ENCODE measurements at places on chromosomes 7 and 10.

DNA sequence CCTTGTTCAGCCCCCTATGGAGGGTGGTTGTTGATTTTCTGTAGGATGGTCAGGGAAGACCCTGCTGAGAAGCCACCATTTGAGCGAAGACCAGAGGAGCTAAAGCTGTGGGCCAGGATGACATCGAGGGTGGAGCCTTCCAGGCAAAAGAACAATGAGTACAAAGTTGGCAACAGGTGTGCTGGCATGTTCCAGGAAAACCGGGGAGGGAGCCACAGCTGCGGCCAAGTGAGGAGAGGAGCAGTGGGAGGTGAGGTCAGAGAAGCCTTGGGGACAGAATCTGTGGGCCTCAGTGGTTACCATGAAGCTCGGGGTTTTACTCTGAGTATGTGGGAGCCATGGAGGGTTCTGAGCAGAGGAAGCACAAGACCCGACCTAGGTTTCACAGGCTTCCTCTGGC lies 75.6 kb upstream of the ZNF479 start:
- DNase-seq: no peak

DNA sequence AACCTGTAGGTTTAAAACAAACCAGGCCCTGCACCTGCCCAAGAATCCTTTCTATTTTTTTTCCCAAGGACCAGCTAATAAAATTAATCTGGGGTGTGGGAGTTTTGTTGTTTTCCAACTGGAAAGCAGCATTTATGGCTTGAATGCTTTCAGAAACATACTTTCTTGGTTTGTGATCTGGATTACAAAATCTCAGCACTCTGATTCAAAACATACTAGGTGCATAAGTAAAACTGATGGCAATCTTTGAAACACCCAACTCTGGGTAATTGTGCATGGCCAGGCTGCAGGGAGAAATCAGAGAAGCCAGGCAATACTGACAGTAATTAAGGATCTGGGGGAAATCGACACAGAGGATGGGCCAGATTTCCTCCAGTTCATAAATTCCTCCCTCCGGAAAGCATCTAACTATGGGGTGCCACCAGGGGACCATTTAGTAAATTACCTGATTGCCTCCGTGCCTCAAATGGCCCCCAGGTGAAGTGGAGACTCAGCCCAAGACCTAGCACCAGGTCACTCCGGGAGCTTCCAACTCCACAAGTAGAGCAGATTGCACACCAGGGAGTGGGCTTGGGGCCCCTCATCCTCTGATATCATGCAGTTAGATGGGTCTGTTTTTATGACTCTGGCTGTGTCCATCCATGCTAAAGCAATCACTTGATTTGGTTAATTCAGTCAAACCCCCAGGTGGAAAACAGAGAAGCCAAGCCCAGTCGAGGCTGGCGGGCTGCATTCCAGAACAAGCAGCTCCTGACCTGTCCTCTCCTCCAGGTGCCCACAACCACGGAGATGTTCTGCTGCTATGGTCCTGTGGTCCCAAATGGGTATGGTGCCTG lies 15.2 kb upstream of the C10orf53 start:
- no peak for DNase-seq

DNA sequence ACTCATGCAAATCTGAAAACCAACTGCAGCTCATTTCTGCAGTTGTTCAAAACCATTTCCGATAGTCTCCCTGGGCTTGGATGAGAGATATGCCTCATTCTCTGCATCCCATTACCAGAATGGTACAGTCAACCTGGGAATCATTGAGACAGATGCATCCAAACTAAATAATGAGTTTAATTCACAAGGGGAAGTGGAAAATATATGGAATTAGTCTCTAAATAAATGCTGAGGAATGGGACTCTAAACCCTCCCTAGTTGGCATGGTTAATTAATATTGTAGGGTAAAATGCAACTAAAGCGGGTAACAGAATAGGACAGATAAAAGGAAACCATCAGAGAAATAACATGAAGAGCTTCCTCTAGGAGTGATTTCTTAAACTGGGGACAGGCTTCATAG lies 118.9 kb downstream of the AMPH start:
- DNase-seq: no peak

GRCh38 chr7:156460858-156461627 lies 179.5 kb upstream of the RNF32 start:
- DNase-seq: no peak

DNA sequence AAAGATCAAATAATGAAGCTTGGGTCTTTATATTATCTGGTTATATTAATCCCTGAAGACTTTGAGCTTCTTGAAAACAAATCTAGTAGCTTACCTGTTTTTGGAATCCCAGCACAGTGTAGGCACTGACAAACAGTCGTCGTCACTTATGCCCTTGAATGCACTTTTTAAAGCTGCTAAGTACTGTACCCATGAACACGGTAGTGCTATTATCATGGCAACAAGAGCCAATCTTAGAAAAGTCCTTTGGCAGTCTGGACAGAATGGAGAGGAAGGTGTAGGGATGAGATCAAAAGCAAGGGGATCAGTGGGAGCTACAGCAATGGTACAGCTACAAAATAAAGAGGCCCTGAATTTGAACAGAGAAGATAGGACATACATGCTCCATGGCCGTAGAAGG lies 9.4 kb downstream of the SLC25A13 start:
- no peak for DNase-seq

- DNase-seq: no peak
These were observed 87.2 kb downstream of the MICALL2 start for GRCh38 chr7:1372063-1372462.

DNA sequence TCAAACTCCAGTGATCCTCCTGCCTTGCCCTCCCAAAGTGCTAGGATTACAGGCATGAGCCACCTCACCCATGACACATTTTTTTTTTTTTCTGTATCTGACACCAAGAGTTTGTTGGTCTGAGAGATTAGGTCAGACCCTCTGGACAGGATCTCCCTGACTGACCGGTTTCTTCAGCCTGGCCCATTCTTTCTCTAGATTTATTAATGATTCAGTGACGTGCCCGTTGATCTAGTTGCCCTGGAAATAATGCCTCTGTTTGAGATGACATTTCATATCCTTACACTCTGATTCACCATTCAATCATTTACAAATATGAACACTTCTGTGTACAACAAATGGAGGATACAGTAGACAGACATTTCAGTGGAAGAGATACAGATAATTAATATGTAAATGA lies 1.4 kb upstream of the ZNF212 start:
- no peak for DNase-seq

DNA sequence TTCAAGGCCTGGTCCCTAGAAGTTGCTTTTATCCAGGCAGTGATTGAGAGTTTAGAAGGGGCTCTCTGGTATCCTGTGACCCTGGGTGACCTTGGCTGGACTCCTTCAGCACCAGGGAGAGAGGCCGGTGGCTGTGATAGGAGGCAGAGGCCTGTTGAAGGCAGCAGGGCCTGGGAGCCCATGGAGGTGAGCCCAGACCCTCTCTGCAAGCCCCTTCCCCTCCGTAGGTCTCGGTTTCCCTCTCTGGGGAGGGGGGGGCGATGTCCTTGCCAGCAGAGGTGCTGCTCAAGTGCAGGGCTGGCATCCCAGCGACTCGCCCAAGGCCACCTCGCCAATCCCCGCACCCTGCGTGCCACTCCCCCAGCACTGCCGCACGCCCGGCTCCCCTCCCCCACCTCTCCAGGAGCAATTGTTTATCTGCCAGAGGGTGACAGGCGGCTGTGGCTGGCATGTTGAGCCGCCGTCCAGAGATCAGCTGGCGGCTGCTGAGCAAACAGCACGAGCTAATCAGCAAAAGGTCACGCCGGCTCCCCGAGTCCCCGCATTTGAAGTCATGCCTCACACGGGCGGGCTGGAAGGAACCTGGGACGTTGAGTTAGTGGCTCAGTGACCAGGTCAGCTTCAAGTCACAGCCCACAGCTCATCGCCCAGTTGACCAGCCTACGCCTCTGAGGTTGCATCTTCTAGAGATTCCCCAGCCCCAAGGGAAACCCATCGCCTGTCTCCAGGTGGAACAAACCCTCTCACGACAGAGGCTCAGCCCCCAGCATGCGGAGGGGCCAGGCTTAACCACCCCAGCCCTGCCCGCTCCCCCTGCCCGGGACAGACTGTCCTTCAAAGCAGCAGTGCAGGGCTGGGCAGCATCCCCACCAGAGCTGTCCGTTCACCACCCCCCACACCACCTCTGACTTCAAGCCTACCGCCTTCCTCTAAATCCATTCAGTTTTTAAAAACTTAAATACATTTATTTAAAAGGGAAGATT lies 43.7 kb downstream of the ELFN1 start:
- no peak for DNase-seq

DNA sequence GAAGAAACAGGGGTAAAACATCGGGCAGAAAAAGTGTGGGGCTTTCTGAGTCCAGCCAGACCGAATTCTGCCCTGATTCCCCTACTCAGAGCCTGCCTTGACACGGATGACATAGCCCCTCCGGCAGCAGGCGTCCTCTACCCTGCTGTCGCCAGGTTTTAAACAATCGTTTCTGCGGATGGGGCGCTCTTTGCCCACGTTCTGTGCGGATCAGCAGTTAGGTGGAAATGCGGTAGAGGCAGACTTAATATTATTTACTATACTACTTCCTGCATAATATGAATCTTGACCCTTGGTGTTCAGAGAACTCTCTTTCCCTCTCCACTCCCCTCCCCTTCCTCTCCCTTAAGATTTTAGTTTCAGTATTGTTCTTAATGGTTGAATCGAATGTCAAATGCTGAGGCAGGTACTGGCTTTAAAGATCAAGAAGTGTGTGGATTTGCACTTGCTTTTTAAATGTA lies 2.4 kb downstream of the GATA3 start:
- no peak for DNase-seq

- DNase-seq: no peak
These were observed 1.3 kb upstream of the SORCS3 start for GRCh38 chr10:104639590-104640338.

GRCh38 chr7:36597090-36597773 lies 127.1 kb downstream of the AOAH start:
- DNase-seq: no peak

DNA sequence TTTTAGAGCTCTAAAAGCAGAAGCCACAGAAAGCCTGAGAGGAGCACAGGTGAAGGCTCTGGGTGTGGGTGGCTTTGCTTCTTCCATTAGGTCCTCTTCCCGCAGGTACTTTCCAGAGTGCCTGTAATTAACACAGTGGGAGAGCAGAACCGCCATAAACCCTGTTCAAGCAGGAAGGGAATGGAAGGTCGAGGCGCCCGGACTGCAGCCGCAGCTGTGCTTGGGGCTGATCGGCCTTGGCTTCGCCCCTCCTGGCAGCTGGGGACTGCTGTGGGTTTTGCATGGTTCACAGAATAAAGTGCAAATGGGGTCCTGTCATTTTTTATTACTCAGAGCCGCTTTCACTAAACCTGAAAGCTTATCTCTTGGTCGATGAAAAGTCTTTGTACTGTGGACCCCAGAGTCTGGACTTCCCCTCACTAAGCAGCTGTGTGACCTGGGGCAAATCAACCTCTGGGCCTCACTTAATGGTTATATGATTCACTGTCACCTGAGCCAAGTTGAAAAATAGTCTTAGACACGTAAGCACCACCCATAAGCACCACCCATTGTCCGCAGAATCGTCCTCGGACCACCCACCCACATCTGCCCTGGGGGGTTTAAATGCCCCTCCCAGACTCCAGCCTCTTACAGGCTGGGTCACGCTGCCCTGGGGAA lies 100.9 kb downstream of the XRCC2 start:
- DNase-seq: no peak

- no peak for DNase-seq
These were observed 86.7 kb downstream of the ZMIZ1 start for GRCh38 chr10:79155301-79156081.

DNA sequence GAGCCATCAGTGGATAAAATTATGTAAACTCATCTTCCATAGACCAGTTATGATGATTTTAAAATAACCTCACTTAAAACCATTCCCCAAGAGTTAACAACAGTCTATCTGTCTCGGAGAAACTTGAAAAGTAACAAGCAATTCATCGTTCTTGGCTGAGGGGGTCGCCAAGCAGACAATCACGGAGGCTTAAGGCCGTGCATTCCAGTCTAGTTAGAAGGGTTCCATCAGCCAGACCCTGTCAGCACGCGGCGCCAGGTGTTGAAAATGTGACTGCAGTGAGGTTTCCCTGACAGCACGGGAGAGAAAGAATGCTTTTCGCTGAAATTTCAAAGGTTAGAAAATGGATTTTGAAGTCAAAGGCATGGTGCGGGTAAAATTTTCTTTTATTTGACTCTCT lies 1025.0 kb upstream of the CELF2 start:
- DNase-seq: no peak

GRCh38 chr10:115953281-115953680 lies 319.7 kb downstream of the GFRA1 start:
- DNase-seq: no peak

DNA sequence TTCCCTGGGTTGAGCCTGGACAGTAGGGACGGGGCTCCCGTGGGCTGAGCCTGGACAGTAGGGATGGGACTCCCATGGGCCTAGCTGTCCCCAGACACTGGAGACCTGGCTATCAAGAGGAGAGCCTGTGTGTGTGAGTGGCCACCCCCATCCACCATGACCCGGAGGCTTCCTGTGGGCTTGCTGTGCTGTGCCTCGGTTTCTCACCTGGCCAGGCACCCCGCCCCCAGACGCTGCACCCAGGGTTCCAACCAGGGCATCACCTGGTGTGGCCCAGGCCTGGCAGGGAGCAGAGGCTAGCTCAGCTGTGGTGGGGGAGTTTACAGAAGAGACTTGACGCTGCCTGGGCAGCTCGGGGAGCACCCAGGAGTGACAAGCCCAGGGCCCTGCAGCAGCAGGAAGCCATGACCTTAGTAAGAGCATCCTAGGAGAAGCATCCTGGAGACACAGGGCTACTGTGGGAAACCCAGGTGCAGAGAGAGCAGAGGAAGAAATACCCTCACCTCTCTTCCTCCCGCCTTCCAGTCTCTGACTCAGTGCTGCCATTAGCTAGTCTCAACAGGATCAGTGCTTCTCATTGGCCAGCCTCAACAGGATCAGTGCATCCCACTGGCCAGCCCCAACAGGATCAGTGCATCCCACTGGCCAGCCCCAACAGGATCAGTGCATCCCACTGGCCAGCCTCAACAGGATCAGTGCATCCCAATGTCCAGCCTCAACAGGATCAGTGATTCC lies 61.0 kb downstream of the PDGFA start:
- no peak for DNase-seq

- peak; percentile 83 for DNase-seq
These were observed 76.8 kb upstream of the IKZF1 start for GRCh38 chr7:50227726-50228125.

All from OCI-M1 (cell line).